Neuronal stem cell (in vitro differentiated cells): ENCODE measurements at places on chromosomes 5 and 9.

- no peak for DNase-seq
Measured at GRCh38 chr5:30100929-30101328, 1092.6 kb upstream of the CDH6 start.

DNA sequence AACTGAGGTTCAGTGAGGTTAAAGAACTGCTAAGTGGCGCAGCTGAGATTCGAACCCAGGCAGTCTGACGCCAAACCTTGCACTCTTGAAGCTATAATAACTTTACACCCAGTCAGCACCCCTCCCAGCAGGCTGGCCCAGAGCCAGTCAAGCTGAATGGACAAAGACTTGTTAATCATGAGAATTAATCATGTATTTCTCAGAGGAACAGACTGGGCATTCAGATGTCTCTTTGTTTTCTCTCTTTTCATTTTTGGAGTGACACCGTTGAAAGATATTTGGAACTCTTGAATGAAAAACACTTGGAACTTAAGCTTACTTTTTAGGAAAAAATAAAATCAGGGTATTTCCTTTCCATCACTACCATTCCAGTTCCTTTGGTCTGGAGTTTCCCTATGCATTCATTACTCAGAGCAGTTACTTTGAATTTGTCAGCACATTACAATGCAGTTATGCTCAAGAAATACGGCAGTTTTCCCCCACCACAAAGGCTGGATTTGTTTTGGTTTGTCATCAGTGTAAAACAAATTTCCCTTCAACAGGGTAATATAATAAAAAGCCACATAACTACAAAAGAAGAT, 22.6 kb upstream of the MAMDC2 start:
- no peak for DNase-seq

DNA sequence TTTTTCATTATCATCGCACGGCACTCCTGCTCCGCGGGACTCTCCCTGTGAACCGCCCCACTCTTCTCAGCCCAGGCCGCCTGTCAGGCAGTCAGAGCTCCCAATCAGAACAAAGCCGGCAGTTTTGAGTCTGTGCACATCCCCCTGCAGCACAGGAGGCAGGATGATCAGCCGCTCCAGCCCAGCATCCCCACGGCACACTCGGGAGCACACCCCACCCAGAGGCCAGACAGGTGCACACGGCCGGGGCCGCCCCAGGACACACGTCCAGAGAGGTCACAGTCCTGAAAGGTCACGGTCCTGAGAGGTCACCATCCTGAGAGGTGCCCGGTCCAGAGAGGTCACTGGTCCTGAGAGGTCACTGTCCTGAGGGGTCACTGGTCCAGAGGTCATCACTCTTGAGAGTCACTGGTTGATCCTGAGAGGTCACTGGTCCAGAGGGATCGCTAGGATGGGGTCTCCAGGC, 8.4 kb downstream of the TPPP start:
- DNase-seq: no peak

- DNase-seq: no peak
Measured at GRCh38 chr5:113813466-113813865, 300.0 kb downstream of the YTHDC2 start.

GRCh38 chr5:170570476-170570875, 66.7 kb downstream of the KCNIP1 start:
- DNase-seq: no peak

DNA sequence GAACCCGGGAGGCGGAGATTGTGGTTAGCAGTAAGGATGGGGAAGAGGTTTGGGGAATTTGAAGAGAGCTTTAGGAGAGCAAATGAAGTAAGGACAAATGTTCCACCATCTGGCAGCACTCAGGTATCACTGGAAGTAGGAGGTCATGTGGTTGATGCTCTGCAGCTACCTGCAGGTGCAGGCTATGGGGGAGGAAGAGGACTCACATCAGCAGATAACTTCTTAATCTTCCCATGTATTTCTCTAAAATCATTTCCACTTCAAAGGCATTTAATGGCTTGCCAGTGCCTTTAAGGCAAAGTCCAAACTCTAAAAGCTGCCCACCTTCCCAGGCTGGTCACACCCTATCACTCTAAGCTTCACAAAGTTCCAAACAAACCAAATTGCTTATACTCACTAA, 8.1 kb upstream of the HAVCR1 start:
- no peak for DNase-seq

GRCh38 chr9:120235081-120235480, 344.9 kb downstream of the CDK5RAP2 start:
- no peak for DNase-seq

- no peak for DNase-seq
Measured at GRCh38 chr5:44862808-44863207, 54.1 kb downstream of the MRPS30 start.
